ENCODE measurements at places on chromosomes 2 and 18.

DNA sequence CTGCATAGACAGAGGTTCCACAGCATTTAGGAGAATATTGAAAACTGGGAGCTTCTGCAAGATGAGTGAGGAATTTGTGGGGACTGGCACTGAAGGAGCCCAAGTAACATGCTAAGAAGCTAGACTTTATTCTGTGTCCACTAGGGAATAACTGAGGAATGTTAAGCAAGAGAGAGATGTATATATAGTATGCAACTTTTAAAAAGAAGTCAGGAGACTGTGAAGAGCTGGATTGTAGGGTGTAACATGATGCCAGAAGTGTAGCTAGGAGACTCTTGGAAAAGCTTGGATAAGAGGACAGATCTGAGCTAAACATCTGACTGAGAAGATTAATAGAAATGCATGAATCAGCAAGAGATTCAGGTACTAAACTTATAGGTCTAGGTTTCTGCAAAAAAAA lies 270.6 kb upstream of the MMADHC start:
- DNase-seq = no peak

- DNase-seq = no peak
Measured at GRCh38 chr18:8894823-8895222, 189.5 kb downstream of the MTCL1 start.

GRCh38 chr2:46471019-46471583 lies 8.3 kb upstream of the TMEM247 start:
- DNase-seq = no peak

GRCh38 chr2:199257261-199258224 lies 200.2 kb downstream of the SATB2 start:
- DNase-seq = no peak

GRCh38 chr18:22200611-22201225 lies 31.3 kb downstream of the GATA6 start:
- DNase-seq = no peak

DNA sequence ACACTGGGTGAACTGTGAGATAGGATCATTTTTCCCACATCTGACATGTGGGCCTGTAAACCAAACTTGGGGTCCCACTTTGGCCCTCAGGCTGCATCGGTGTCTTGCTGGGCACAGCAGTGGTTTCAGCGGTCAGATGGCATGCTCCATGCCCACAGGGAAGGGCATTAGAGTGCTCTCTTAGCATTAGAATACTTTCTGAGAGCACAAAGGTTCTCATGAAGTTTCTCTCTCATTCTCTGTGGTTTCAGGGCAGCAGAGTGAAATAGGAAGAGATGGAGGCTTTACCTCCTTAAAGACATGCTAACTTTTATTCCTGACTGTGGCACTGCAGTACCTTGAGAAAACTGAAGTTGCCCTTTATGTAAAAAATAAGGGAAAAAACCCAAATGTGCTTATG lies 36.6 kb upstream of the GATA6 start:
- DNase-seq = no peak

DNA sequence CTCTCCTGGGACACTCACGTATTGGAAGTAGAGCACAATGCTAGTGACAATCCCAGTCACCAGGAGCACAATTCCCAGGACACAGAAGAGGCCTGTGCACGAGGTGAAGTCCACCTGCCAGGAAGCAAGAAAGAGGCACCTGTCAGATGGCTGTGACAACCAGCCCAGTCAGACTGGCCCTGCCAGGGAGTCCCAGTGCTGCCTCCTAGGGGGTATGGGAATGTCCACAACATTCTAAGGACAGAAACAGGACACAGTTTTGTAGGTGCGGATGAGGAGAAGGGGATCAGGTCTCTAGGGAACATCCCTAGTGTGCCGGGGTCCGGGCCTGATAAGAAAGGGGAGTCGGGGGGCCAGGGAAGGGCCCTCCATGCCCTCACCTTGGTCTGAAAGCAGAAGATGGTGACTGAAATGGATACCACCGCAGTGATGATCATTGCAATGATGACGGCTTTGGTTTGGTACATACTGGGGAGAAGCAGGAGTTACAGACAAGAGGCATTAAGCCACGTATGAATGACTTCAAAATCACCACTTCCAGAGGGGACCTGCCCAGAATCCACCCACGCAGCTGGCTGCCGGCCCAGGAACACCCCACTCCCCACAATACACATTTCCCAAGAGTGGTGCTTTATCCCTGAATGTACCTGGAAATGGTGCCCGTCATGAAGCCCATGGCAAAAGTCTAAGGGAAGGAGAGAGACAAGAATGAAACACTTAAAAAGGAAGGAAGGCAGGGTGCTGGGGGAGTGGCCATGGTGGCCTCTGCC lies 6.9 kb downstream of the PNKD start:
- DNase-seq = no peak

- DNase-seq = no peak
Measured at GRCh38 chr2:99495115-99495860, 5.5 kb upstream of the REV1 start.

- DNase-seq = no peak
Measured at GRCh38 chr2:30197570-30198192, 33.7 kb upstream of the LBH start.

DNA sequence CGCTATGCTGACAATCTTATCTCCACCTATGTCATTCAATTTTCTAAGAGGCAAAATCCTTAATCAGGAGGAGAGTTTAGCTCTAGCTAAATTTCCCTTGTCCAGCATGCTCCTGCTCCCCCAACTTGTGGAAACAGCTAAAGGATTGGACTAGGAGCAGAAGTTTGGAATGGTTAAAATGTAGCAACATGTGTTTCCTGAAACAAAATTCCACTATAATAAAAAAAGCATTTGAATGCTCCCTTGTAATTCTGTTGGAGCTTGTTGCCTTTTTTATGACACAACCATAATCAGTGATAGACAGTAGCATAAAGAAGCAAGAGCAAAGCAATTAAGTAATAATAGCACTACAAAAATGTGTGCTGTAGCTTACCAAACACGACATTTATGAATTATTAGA lies 6.9 kb downstream of the ACTR3 start:
- no peak for DNase-seq

DNA sequence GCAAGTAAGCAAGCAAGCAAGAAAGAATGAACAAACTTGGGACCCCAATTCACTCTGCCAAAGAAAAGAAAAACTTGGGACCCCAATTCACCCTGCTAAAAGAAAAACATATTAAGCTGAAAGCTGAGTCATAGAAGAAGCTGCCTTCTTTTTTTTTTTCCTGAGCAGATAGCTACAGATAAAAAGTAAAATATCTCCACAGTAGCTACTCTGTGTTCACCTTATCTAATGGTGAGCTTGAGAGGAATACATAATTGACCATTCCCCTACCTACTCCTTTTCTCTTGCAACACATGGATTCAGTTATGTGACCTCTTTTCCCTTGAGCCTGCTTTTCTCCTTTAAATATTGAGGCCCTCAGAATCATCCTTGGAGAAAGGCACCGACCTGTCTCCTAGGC lies 63.0 kb downstream of the MCFD2 start:
- DNase-seq = no peak

DNA sequence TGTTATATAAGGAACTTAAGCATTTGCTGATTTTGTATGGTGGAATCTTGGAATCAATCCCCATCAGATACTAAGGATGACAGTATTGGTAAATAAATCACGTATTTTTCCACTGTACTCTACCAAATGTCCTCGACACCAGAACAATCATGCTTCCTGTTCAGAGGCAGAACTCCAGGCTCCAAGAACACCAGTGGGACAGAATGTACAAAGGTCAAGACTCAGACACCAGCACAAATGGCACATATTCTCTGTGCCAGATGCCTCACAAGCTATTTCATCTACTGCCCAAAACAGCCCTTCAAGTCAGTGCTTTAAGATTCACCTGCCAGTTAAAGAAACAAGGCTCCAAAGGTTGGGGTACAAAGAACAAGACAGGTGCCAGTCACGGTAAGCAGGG lies 420.5 kb downstream of the STK39 start:
- DNase-seq = no peak

DNA sequence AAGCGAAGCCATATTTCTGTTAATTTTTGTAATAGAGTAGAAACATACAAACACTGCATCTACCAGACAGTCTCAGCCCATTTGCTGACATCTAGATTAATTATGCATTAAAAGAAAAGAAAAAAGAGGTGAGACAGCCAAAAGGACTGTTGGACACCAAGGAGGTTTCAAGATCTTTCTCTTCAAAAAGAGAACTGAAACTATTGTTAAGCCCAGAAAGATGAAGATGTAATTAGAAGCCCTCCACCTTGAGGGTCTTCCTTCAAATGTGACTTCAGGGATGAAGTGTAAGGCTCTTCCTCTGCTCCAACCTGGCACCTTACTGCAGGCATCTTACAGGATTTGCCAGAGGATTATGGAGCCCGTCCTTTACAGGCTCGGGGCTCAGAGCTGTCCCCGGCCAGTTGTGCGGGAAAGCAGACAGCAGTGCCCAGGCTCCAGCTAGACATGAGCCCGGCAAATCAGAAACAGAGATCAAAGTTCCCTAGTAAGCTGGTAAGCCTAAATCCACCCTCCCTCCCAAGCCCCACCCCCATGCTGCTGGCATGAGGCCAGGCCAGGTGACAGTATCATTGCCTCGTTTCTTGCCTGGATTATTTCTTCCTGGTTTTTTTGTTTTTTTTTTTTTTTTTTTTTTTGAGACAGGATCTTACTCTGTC lies 38.9 kb downstream of the ADI1 start:
- no peak for DNase-seq

- DNase-seq = no peak
Measured at GRCh38 chr2:198296665-198297308, 492.4 kb downstream of the PLCL1 start.

- no peak for DNase-seq
Measured at GRCh38 chr18:49322765-49323490, 137.5 kb downstream of the DYM start.

DNA sequence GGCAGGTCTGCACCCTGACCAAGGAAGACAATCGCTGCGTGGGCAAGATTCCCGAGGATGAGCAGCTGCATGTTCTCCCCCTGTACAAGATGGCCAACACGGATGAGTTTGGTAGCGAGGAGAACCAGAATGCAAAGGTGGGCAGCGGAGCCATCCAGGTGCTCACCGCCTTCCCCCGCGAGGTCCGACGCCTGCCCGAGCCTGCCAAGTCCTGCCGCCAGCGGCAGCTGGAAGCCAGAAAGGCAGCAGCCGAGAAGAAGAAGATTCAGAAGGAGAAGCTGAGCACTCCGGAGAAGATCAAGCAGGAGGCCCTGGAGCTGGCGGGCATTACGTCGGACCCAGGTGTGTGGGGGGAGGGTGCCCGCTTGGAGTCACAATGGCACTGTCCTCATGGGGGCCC lies 48.4 kb downstream of the BOLA3 start:
- DNase-seq = no peak

DNA sequence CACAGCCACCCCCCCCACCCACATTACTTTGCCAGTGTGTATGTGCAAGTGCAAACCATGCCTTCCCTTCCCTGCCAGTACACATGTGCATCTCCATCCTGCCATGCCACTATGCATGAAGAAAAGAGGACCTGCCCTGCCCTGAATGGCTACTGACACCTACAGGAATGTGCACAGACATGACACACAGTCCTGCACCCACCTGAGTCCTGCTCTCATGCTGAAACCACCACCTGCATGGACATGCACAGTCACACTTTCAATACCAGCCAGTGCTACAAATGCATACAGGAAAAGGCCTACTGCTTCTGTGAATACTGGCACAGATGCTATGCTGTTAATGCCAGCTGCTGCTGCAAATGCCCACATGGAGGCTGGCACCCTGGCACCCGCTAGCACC lies 334.4 kb upstream of the DLGAP1 start:
- no peak for DNase-seq

- no peak for DNase-seq
Measured at GRCh38 chr2:16658076-16658739, 7.4 kb downstream of the CYRIA start.

GRCh38 chr2:121094101-121094500 lies 190.9 kb downstream of the TFCP2L1 start:
- DNase-seq = no peak

DNA sequence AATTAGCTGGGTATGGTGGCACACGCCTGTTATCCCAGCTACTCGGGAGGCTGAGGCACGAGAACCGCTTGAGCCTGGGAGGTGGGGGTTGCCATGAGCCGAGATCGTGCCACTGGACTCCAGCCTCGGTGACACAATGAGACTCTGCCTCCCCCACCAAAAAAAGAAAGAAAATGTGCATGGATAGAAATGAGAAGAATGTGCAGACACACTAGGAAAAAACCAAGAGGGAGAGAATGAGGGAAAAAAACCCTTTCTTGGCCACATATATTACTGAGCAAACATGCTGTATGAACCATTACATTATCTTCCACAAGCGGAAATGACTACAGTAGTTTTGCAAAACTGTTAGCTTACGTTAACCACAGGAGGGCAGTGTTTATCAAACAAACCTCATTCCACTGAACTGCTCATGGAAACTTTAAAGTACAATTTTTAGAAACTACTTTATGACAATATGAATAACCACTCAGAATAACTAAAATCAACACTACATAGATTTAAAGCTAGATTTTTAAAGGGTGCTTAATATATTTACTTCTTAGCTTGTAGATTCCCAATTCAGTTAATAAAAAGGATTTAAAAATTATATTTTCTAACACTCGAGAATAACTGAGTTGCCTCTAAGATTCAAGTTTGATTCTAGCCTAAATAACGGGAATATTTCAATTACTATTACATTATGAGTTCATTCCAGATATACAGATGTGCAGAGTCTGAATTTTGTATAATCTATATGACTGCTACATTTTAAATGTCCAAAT lies 26.4 kb downstream of the ASXL2 start:
- no peak for DNase-seq

- DNase-seq = no peak
Measured at GRCh38 chr2:188132385-188132784, 159.3 kb upstream of the GULP1 start.

DNA sequence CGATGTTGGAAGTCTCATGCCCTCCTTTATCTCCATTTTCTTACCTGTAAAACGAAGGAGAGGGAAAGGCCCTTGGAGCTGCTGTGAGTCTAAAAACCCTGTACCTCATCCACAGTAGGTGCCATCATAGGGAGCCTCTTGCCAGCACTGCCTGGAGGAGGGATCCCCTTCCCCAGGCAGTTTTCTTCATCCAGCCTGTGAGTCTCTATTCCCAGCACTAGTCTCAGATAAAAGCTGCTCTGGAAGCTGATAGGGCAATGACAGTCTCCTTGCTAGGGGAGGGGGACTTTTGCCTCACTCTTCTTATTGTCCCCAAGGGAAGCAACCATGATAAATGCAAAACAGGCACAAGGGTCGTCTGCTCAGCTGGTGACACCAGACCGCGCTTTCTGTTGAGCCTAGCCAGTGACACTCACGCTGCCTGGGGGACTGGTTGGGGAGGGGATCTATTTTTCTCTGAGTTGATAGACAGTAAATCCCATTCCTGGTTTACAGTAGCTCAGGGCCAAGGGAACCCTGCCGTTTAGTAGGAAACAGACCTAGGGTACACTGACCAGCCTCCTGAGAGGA lies 139.5 kb upstream of the NABP1 start:
- DNase-seq = no peak

DNA sequence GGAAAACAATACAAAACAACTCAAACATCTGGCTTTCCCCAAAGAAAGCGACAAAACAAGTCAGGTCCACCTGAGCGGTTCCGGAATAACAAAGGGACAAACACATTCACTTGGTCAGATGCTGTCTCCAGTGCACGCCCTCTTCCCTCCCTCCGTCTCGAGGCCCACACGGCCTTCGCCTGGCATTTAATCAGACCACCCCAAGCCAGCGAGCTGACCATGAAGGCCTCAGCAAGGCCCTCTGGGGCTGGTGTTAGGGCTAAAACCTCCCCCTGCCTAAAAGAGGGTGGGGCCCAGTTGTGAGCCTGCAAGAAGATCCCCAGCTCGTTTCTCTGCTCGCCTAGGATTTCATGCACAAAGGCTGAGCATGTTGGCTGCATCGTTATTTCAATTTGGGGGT lies 180.3 kb downstream of the EIPR1 start:
- DNase-seq = no peak
